ENCODE measurements at places on chromosomes 4 and X.

GRCh38 chrX:9207142-9207541 lies 173.2 kb upstream of the FAM9B start:
- no peak overlapping the region for H3K4me3 ChIP-seq
- peaks cover 6% of the 10 kb centered on the region for H3K4me1 ChIP-seq
- no peaks in the 10 kb centered on the region for H3K36me3 ChIP-seq

DNA sequence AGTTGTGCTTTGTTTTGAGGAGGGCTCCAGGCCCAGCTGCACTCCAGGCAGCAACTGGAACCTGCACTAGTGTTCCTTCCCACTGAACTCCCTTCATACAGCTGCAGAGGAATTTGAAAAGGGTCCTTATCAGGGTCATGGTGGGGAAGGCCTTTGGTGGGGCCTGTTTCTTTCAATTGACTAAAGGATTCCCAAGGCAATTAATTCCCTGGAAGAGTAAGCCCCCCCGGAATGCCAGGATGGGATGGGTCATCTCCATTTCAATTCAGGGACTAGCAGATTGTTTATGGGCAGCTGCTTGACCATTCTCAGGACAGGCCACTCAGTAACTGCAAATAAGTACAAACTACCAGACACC lies 45.3 kb downstream of the TSC22D3 start:
- no peak overlapping the region for H3K4me3 ChIP-seq
- no peaks in the 10 kb centered on the region for H3K27me3 ChIP-seq
- H3K4me1 ChIP-seq = no peaks in the 10 kb centered on the region
- H3K36me3 ChIP-seq = no peaks in the 10 kb centered on the region

DNA sequence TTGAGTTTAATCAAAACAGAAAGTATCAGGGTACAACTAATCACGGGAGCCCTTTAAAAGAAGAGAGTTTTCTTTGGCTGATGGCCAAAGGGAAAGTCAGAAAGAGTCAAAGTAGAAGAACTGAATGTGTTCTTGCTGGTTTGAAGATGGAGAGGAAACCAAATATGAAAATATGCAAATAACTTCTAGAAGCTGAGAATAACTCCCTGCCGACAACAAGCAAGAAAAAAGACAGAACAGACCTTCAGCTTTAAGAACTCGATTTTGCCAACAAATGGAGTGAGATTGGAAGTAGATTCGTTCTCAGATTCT lies 903.8 kb downstream of the STIM2 start:
- no peaks in the 10 kb centered on the region for H3K27me3 ChIP-seq
- H3K4me3 ChIP-seq = no peak overlapping the region
- DNase-seq = no peak
- no peaks in the 10 kb centered on the region for H3K36me3 ChIP-seq
- H3K27ac ChIP-seq = no peak overlapping the region

- H3K36me3 ChIP-seq = no peaks in the 10 kb centered on the region
- no peaks in the 10 kb centered on the region for H3K4me1 ChIP-seq
- H3K4me3 ChIP-seq = no peak overlapping the region
- H3K27ac ChIP-seq = no peak overlapping the region
These were observed 12.7 kb downstream of the DRP2 start for GRCh38 chrX:101232316-101232715.

DNA sequence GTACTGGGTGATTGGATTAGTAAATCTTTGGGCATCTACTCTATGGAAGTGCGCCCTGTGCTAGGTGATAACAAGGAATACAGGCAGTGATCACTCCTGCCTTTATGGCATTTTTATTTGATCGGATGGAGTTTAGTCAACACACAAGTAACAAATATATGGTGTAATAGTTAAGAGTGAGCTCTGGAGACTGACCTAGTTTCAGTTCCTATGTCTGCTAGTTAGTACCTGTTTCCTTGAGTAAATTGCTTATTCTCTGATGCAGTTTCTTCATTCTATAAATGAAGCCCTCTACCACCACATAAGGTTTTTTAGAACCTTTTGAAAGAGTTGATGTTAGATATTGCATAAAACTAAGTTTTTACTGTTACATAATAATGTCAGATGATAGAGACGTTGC lies 134.6 kb downstream of the KDM6A start:
- DNase-seq = no peak
- H3K27me3 ChIP-seq = no peaks in the 10 kb centered on the region
- peaks cover 11% of the 10 kb centered on the region for H3K4me1 ChIP-seq
- H3K36me3 ChIP-seq = peaks cover 20% of the 10 kb centered on the region
- H3K4me3 ChIP-seq = no peak overlapping the region
- H3K27ac ChIP-seq = peak overlapping the region; percentile 19

DNA sequence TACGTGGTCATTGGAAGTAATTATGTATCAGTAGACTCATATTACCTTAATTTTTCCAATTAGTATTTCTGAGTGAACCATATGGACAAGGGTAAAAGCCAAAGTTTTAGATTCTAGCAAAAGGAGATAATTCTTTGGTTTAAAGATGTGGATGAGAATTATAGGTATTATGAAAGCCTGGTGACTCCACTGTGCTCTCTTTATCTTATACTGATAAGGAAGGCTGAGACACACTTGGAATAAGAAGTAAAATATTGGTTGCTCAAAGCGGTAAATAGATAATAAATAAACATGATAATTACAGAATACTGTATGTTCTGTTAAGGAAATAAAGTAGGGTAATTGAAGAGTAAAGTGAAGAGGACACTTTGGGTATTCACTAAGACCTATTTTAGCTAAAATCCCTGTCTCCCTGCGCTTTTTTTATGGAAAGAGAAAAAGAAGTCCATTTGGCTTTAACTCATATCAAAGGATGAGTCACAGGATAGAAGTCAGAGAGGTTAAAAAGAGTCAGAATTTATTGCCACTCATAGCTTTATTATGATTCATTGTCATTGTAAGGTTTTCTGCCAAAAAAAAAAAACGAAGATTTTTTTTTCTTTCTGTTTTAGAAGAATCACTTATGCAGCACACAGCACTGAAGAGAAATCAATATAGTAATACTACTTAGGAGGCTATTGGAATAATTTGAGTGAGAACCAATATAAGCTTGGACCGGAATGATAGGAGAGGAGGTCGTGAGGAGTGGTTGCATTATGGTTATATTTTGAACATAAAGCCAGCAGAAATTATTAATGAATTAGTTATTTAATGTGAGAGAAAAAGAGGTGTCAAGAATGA lies 2463.1 kb downstream of the ARAP2 start:
- H3K4me3 ChIP-seq = no peak overlapping the region
- H3K36me3 ChIP-seq = no peaks in the 10 kb centered on the region
- no peaks in the 10 kb centered on the region for H3K4me1 ChIP-seq
- H3K27me3 ChIP-seq = no peaks in the 10 kb centered on the region
- H3K27ac ChIP-seq = no peak overlapping the region
- DNase-seq = no peak

DNA sequence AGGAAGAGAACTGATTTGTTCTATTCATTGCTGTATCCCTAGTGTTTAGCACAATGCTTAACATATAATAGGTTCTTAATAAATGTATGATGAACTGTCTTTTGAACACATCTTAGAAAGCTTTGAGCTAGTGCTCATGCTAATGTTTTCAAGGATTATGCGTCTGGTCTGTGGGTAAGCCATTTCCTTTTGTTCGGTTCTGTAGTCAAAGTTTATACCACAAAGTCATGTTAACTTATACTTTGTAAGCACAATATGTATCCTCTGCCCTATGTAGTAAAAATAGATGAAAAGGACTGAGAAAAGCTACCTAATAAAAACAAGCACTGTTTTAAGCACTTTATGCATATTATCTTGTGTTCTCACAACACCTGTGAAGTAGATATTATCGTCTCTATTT lies 301.9 kb downstream of the GLUD2 start:
- no peaks in the 10 kb centered on the region for H3K27me3 ChIP-seq
- H3K36me3 ChIP-seq = no peaks in the 10 kb centered on the region
- no peaks in the 10 kb centered on the region for H3K4me1 ChIP-seq
- no peak overlapping the region for H3K4me3 ChIP-seq
- H3K27ac ChIP-seq = no peak overlapping the region

All from activated CD8-positive, alpha-beta memory T cell treated with anti-CD3 and anti-CD28 coated beads, Interleukin-2, amount 10 ng/mL, durations not matched to agents 7 days and 5 days (primary cell).